ENCODE measurements at places on chromosomes 1 and 21.
A peak's percentile ranks its signal among the peaks of the same experiment; 100 is the strongest.

DNA sequence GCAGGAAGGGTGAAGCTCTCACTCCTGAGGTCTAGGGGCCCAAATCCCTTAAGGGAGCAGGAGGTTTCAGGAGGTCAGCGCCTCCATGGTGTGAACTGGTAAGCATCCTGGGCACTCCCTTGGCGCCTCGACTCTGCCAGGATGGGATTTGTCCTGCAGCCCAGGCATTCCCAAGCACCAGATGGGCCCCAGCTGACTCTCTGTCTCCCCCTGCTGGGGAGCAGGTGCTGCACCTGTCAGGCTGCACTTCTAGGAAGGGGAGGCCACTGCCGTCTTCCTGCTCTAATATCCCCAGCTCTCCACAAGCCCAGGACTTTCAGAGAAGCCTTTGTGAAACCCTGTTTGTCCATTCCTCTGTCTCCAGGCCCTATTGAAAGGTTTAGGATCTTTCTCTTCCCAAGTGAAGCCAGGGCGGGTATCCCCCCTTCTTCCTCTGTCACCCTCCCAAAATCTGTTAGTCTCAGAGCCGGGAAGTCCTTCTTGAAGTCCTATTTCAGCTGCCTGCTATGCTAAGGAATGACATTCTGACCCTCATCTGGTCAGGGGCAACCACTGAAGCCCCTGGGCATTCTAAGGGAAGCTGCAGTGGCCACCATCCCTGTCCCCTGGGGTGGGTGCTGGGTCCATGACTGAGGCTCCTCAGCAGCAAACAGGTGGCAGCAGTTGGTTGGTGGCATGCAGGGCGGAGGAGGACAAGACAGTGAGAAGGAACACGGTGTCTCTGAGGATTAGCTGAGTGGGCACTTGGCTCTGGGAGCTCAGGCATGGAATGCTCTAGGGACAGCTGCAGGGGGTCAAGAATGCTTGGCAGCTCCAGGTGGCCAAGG, 3.2 kb downstream of the MYBPH start:
- DNase-seq: no peak

DNA sequence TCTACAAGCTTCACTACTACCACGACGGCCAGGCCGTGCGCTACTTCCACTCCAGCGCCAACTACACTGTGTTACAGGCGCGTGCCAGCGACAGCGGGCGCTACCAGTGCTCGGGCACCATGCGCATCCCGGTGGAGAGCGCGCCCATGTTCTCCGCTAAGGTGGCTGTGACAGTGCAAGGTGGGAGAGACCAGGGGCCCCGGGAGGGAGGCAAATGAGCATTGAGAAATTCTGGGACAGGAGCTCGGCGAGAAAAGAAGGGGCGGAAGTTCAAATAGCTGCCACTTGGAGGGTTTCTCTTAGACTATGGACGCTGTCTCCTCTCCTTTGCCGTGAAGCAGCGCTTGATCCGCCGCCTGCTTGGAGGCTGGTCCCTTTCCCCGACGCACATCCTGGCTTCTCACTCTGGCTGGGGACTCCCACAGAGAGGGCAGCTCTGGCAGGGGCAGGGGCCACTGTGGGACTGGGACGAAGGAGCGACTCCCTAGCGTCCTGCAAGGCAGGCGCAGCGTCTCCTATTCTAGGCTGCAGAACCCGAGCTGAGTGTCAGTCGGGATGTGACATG, 4.6 kb downstream of the FCRLB start:
- no peak for DNase-seq

- DNase-seq: no peak
Measured at GRCh38 chr21:41186755-41187536, 19.0 kb downstream of the BACE2 start.

DNA sequence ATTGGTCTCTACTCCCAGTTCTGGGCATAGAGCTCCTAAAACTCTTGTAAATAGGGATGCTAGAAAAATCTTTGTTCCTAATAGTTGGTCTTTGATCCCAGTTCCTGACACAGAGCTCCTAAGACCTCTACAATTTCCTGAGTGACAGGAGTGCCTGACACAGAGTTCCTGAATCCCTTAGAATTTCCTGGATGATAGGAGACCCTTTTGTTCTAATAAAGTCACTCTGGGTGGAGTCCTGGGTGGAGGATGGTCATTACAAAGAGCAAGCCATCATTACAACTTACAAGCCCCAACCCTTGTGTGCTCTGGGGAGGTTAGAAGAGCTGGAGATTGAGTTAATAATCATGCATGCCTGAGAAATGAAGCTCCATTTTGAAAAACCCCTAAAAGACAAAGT, 58.4 kb downstream of the ZZZ3 start:
- no peak for DNase-seq

GRCh38 chr1:19424651-19425570, 60.4 kb downstream of the CAPZB start:
- DNase-seq: no peak

DNA sequence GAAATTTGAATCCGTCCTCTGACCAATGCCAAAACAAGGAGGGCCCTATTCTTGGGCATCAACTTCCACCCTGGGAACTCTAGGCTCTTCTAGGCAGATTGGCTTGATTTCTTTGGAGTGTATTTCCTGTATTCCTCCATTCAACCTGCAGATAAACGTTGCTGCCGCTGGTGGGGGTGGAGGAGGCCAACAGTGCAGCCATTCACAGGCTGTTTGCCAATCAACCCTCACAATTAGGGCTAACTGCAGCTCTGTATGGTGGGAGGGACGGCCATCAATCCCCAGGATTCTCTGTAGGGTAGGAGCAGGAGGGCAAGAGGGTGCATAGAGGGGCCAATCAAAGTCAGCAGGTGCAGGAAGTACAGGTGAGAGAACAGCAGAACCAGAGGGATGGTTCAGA, 273.1 kb upstream of the PROX1 start:
- no peak for DNase-seq

- DNase-seq: no peak
Measured at GRCh38 chr1:1788646-1789431, 10.6 kb upstream of the NADK start.

DNA sequence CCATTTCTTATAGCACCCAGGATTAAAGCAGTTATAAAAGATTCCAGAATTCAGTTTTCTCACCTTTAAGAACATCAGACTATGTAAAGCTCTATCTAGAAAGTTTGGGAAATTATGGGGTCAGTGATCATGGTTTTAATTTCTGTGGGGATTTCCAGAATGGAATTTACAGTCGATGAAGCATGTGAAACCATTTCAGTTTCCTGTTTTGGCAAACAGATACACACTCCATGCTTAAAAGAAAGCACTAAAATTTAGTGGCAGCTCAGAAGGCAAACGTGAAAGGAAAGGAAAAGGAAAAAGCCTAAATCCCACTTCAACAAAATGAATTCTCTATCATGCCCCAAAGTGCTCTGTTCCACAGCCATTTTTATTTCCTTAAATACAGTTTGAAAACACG, 60.4 kb downstream of the FYB2 start:
- no peak for DNase-seq

- no peak for DNase-seq
Measured at GRCh38 chr1:214416858-214417257, 134.5 kb downstream of the PTPN14 start.

DNA sequence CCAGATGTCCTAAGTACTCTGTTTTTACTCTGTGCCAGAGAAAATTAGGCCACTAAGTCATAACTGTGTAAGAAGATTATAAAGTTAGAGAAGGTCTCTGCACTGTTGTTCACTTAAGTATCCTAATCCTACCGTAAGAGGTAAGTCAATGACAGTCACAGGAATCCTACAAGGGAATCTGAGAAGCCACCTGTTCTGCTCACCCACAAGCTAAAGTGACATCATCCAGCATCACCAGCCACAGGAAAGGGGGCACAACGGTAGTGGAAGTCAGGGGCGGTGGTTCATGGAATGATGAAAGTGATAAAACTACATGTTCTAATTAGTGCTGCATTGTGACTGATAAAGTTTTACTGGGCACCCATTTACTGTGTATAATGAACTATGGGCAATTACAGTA, 92.7 kb downstream of the PLD5 start:
- DNase-seq: no peak

- no peak for DNase-seq
Measured at GRCh38 chr21:41032541-41032940, 135.4 kb upstream of the BACE2 start.

DNA sequence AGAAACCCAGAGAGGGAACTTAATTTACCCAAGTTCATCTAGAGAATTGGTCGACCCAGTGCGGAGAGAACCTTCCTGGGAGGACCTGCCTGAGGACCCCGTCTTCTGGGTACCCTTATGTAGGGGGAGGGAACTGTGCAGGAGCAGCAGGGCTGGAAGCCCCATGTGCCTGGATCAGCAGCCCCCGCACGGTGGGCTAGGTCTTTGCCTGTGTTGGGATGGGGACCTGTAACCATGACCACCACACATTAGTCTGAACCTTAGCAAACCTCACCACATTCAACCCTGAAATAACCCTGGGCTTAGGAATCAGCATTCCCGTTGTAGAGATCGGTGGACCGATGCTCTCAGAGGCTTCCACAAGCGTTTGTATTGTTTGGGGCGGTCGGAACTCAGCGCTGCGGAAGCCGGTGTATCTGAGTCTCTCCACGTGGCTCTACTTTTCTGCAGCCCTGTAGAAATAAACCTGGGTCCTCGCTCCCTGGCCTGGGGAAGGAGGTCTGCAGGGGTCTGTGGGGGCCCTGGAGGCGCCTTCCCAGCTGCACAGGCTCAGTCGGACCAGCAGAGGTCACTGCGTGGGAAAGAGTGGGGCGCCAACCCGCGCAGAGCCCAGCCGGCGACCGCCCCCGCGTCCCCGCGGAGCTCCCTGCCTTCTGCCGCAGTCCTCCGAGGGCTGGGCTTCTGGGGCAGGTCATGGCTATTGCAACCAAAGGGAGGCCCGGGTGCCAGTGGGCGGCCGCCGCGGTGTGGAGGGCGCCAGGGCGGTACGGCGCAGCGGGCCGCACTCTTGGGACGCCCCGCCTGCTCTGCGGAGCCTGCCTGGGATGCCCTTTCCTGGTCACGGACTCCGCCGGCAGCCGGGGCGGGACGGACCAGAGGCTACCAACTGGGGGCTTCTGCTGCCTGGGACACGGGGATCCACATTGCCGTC, 36.2 kb upstream of the KCNA10 start:
- DNase-seq: no peak

DNA sequence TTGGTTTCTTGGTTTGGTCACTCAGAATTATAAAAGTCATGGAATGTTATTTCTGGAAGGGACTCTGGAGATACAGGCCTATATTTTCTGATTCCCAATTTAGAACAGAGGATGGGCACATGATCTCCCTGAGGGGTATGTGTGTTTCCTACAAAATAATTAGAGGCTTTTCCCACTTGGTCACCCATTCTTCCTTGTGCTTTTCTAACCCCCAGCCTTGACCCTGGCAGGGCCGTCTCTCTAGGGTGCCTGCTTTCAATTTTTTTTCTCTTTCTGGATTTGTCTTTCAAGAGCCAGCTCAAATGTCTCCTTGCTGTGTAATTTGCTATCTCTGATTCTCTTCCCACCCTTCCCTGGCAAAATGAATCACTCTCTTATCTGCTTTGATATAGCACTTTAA, 131.9 kb downstream of the HLX start:
- no peak for DNase-seq

GRCh38 chr1:59497616-59498015, 200.7 kb downstream of the FGGY start:
- no peak for DNase-seq

DNA sequence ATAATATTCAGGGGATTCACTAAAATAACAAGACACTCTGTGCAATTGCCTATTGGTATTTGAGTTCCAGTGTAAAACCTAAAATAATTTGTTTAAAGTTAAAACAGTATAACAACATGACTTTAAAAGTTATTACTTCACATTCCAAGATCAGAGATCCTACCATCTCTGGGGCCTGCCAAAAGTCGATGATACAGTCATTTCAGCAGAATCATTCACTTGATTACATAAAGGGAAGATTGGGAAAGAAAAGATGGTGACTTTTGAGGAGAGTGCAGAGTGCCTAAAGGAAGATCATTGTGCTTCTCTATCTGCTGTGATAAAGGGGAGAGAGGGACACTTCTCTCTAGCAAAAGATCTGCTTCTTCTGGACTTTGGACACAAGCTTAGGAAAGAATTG, 784.4 kb upstream of the ADGRL4 start:
- no peak for DNase-seq

GRCh38 chr1:202954057-202954745, 3.9 kb downstream of the ADIPOR1 start:
- no peak for DNase-seq

GRCh38 chr1:211326528-211327345, at the start of gene TRAF5:
Gene TRAF5, plus strand, starts transcription at chr1:211326833. Its CDS starts 26,407 bp downstream, at chr1:211353240.
- no peak for DNase-seq

- DNase-seq: peak; percentile 88
Measured at GRCh38 chr21:45874716-45875415, 106.7 kb upstream of the COL6A1 start.

DNA sequence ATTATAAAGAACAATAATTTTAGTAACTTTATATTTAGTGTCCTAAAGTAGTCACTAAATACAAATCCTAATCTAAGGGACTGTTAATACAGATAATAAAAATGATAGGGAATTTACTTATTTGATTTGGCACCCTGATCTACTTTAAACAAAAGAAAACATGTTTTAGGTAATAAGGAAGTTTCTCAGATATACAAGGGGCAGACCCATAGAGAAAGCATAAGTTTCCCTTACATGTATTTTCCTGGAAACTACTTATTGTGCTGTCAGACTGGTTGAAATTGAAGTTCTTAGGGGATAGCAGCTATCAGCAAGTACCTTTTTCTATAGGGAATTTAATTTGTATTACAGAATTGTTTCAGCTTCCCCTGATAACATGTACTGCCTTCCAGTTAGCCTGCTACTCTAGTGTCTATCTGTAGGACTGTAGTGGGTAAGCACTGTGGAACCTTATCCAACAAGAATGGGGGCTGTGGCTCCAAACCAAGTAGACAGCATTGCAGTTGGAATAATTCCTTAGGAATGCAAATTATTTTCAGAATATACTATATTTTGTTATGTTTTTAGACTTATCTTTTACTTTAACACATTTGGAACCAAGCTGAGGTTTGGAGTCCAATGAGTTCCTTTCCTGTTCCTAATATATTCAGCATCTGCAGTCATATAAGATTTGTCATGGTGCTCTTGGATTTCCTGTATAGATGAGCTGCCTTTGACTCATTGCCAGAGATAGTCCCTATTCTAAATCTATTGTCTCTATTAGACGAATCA, 14.7 kb downstream of the MSH4 start:
- no peak for DNase-seq

DNA sequence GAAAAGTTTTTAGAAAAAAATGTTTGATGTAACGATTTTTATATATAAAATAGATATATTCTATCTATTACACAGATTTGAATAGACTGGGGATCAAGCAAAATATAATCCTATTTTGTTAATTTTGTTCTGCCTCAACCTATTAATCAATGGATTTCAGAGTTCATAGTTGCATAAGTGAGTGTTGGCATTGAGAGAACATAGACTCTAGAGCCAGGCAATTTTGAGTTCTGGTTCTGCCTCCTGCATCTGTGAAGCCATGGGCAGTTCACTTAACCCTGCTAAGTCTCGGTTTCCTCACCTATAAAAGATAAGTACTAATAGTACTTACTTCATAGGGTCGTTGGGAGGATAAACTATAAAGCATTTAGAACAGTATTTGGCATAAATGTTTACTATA, 13.6 kb upstream of the PKN2 start:
- DNase-seq: no peak
